ENCODE measurements at places on chromosomes 2 and 18. TPM values are rescaled to one million over a fixed set of nuclear protein-coding genes. Genes with fewer than 3 reads are reported as not detected.

Gene SRSF7
- total RNA-seq, result 111 TPM

Gene RASGRP3
- 14.1 TPM for total RNA-seq

Gene CYRIA
- 79.6 TPM for total RNA-seq

Gene EGR4
- total RNA-seq, result 0.23 TPM

Gene SDC1
- total RNA-seq, result 17.1 TPM

Gene GPATCH11
- total RNA-seq, result 21.5 TPM

Gene CENPA
- 3.2 TPM for total RNA-seq

Gene RAB6C
- 2.5 TPM for total RNA-seq

Gene ALK
- total RNA-seq, result 21.0 TPM

Gene ITGB6
- 0.92 TPM for total RNA-seq

Gene SPATA3
- not detected for total RNA-seq

Gene WDR12
- total RNA-seq, result 26.8 TPM

Gene TRAK2
- total RNA-seq, result 57.7 TPM

Gene ABCG8
- 1.2 TPM for total RNA-seq
